WTC11 (cell line): ENCODE measurements at places on chromosomes 7 and 10.

DNA sequence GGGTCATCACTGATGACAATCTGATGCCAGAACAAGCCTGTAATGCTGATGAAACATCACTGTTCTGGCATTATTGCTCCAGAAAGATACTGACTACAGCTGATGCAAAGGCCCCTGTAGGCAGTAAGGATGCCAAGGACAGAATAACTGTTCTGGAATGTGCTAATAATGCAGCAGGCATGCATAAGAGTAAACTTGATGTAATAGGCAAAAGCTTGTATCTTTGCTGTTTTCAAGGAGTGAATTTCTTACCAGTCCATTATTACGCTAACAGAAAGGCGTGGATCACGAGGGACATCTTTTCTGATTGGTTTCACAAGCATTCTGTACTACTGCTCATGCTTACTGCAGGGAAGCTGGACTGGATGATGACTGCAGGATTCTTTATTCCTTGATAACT, 18.7 kb downstream of the LCOR start:
- no peak for DNase-seq
- H3K36me3 ChIP-seq, result no peaks in the 10 kb centered on the region
- no peaks in the 10 kb centered on the region for H3K27me3 ChIP-seq
- peaks cover 23% of the 10 kb centered on the region for H3K4me1 ChIP-seq
- H3K4me3 ChIP-seq, result no peak overlapping the region

- H3K27me3 ChIP-seq, result no peaks in the 10 kb centered on the region
- H3K36me3 ChIP-seq, result no peaks in the 10 kb centered on the region
- 0 out of 2 replicates have a peak overlapping the region, but pooled peaks have one; percentile 7 for H3K27ac ChIP-seq
- peaks cover 38% of the 10 kb centered on the region for H3K4me1 ChIP-seq
Measured at GRCh38 chr10:77911535-77912123, 14.9 kb downstream of the DLG5 start.

DNA sequence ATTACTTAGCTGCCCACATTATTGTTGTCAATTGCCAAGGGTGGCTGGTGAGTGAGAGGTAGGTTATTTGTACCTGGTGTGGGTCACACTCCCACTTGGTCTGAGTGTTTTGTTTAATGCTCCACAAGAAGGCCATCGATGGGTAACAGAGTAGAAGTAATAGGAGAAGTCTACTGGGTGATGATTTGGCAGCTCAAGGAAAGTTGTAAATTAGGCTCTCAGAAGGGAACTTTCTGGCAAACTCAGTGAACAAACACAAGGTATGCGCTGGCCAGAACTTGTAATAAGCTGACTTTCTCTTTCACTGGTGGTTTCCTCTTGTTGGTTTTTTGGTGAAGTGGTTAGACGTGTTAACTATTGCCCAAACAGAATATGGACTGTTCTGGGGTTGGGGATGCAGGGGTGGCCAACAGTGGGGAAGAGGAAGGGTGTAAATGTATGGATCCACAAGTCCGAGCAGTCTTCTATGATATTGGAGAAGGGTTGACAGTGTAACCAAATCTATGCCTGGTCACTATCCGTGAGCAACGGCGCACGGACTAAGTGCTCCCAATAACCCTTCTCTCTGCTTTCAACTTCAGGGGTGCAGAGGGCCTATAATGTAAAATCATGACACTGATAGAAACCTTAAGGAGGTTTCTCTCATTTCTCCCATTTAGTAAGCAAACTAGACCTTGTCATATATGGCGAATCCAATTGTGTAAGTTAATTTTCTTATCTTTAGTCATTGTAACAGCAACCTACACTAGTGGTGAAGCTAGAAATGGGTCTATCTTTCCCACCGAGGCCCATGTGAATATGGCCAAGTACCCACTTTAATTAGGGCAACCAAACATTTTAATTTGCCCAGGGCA, 212.8 kb downstream of the PTEN start:
- no peak overlapping the region for H3K4me3 ChIP-seq
- H3K27me3 ChIP-seq, result no peaks in the 10 kb centered on the region
- H3K27ac ChIP-seq, result no peak overlapping the region
- peaks cover 6% of the 10 kb centered on the region for H3K4me1 ChIP-seq
- DNase-seq, result no peak
- H3K36me3 ChIP-seq, result no peaks in the 10 kb centered on the region

- peaks cover 4% of the 10 kb centered on the region; the same call in 1 of the 2 replicates for H3K27me3 ChIP-seq
- H3K4me3 ChIP-seq, result no peak overlapping the region
- H3K27ac ChIP-seq, result no peak overlapping the region
Measured at GRCh38 chr10:91579329-91579985, 53.4 kb downstream of the PPP1R3C start.

- H3K27ac ChIP-seq, result no peak overlapping the region
Measured at GRCh38 chr7:9200626-9201025, 767.2 kb downstream of the NXPH1 start.

- DNase-seq, result peak; percentile 59
- peak overlapping the region; percentile 86 for H3K27ac ChIP-seq
- peaks cover 39% of the 10 kb centered on the region for H3K36me3 ChIP-seq
- no peaks in the 10 kb centered on the region for H3K27me3 ChIP-seq
- peaks cover 12% of the 10 kb centered on the region for H3K4me1 ChIP-seq
Measured at GRCh38 chr10:1100691-1101368, 44.6 kb downstream of the WDR37 start.

- H3K4me3 ChIP-seq, result no peak overlapping the region
- no peak for DNase-seq
- H3K4me1 ChIP-seq, result 0 out of 2 replicates have a peak, but pooled peaks cover 2% of the 10 kb centered on the region
- peaks cover 4% of the 10 kb centered on the region for H3K36me3 ChIP-seq
- H3K27ac ChIP-seq, result no peak overlapping the region
Measured at GRCh38 chr10:3412646-3413045, 240.1 kb upstream of the PITRM1 start.

DNA sequence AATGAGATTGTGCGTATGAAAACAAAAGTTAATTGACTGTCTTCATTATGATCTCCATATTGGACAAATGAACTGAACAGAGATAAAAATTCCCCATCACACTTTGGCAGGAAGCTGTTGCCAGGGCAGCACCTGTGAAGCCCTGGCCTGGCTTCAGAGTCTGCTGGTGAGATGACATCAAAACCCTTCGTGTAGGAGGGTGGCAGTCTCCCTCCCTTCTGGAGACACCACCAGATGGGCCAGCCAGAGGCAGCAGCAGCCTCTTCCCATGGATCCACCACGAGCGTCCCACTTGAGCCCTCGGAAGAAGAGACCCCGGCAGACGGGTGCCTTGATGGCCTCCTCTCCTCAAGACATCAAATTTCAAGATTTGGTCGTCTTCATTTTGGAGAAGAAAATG, at the start of gene DNTT:
Gene DNTT, plus strand, starts transcription at position 205 of the 400 bp plus-strand sequence. Its CDS starts 64 bp downstream, at position 269.
- DNase-seq, result no peak
- peaks cover 5% of the 10 kb centered on the region; the same call in 1 of the 2 replicates for H3K27me3 ChIP-seq
- H3K4me3 ChIP-seq, result no peak within 1 kb of the TSS
- H3K27ac ChIP-seq, result no peak within 1 kb of the TSS
- peaks cover 43% of the 10 kb centered on the region for H3K4me1 ChIP-seq
- H3K36me3 ChIP-seq, result no peaks in the 10 kb centered on the region

- no peaks in the 10 kb centered on the region for H3K36me3 ChIP-seq
- DNase-seq, result no peak
- no peak overlapping the region for H3K4me3 ChIP-seq
- H3K27me3 ChIP-seq, result peaks cover 12% of the 10 kb centered on the region
Measured at GRCh38 chr10:114180937-114181336, 1.8 kb downstream of the TDRD1 start.

DNA sequence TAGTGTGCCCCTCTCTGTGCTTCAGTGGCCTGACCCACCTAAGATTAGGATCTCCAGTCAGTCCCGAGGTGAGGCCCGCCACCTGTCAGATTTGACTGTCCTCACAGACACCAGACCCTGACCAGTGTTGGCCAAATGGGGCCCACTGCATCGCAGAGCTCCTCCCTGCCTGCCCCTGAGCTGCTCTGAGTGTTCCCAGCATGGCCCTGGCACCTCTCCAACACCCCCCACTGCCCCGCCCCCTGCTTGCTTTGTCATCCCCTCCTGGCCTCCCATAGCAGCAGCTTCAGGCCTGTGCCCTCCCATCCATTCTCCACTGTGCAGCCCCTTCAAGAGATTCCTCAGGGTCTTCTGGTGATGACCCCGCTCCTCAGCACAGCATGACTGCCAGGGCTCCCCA, 67.6 kb downstream of the C10orf120 start:
- H3K27me3 ChIP-seq, result no peaks in the 10 kb centered on the region; the same call in 1 of the 2 replicates
- no peak overlapping the region for H3K4me3 ChIP-seq
- no peak overlapping the region for H3K27ac ChIP-seq
- H3K4me1 ChIP-seq, result peaks cover 6% of the 10 kb centered on the region
- no peaks in the 10 kb centered on the region for H3K36me3 ChIP-seq

- H3K36me3 ChIP-seq, result peaks cover 18% of the 10 kb centered on the region
- DNase-seq, result no peak
- H3K27me3 ChIP-seq, result no peaks in the 10 kb centered on the region
- H3K27ac ChIP-seq, result no peak overlapping the region
- H3K4me3 ChIP-seq, result no peak overlapping the region
Measured at GRCh38 chr10:72850861-72851260, 42.7 kb upstream of the OIT3 start.

DNA sequence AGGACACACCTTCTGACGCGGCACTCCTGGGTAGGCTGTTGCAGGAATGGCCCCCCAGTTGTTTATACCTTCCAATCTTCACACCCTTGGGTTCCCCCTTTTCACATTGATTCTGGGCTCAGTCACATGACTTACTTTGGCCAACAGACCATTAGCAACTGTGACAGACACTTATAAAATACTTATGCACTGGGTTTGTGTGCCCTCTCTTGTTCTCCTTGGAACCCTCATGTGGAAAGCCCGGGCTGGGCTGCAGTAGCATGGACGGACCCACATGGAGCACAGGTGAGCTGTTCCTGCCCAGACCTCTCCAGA, 69.0 kb downstream of the ATXN7L1 start:
- H3K4me3 ChIP-seq, result no peak overlapping the region
- no peaks in the 10 kb centered on the region for H3K27me3 ChIP-seq
- no peaks in the 10 kb centered on the region for H3K36me3 ChIP-seq
- no peak overlapping the region for H3K27ac ChIP-seq
